Stimulated activated CD8-positive, alpha-beta memory T cell treated with anti-CD3 and anti-CD28 coated beads, Interleukin-4, amount 100 ng/mL, for 24 hours (primary cell): ENCODE measurements at places on chromosomes 16 and 17.
A peak's percentile ranks its signal among the peaks of the same experiment; 100 is the strongest.

GRCh38 chr16:24069036-24069590 lies 187.0 kb upstream of the CACNG3 start:
- DNase-seq = no peak

GRCh38 chr16:50967827-50968612 lies 183.1 kb downstream of the SALL1 start:
- DNase-seq = no peak

GRCh38 chr16:85453194-85453678 lies 159.9 kb upstream of the GSE1 start:
- DNase-seq = no peak

DNA sequence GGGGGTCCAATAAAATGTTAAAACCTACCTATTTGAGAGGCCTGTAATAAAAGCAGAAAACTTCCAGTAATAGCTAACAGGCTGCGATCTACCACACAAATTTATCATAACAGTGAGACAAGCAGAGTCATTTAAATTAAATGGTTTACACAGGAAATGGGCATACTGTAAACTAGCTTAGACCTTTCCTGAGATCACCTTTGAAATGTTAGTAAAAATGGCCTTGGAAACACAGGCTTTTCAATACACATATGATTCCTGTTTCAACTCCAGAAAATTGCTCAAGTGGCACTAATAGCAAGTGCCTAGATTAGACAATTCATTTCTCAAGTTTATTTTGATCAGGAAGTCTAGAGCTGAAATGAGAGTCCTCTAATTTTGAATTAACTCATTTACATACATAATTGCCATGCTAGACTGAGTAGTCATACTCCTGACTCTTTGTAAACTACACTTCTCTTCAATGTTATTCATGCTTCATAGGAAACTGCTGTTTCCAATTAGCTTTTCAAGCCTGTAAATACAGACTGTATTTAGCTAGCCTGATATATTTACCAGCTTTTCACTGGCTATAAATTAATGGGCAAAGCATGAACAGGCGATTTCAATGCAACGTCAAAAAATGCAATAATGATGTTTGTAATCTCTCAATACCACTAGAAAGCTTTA lies 43.3 kb downstream of the PARN start:
- no peak for DNase-seq

GRCh38 chr17:75487351-75488070 lies 27.8 kb downstream of the CASKIN2 start:
- DNase-seq = peak; percentile 28

- no peak for DNase-seq
These were observed 90.5 kb upstream of the HSBP1 start for GRCh38 chr16:83717308-83717707.

DNA sequence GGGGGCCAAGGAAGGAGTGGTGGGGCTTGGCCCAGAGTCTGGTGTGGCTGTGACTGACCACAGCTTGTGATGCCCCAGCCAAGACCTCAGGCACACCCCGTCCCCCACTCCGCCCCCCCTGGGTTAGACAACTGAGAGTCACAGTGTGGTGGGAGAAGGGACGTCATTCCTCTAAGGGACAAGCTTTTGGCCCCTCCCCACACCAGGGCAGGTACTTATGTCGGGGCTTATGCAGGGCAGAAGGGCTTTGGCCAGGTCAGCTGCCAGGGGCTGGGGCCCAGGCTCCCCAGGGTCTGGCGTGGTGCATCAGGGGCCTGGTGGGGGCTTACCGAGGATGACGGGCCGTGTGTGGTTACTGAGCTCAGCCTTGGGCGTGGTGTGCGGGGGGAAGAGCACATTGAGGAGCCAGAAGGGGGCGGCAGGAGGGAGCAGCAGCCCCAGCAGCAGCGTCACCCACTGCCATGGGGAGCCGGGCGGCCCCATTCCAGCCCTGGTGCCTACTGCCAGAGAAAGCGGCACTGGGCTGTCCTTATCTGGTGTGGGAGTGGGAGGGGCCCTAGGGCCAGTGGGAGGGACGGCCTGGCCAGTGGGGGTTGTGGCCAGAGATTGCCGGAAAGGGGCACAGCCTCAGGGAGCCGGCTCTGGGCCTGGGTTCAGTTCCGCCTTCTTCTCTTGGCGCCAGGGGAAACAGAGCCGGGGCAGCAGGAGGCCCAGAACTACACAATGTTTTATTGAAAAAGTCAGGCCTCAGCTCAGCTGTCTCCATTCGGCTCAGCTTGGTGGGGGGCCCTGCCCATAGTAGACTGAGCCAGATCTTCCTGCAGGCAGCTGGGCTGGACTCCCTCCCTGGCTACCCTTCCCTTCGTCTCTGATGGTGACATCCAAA lies at the start of gene LCAT:
Gene LCAT, minus strand, starts transcription at position 502 of the 886 bp plus-strand sequence. Its CDS starts 19 bp downstream, at position 483.
- no peak for DNase-seq

- no peak for DNase-seq
These were observed 115.2 kb upstream of the NETO2 start for GRCh38 chr16:47258874-47259461.

DNA sequence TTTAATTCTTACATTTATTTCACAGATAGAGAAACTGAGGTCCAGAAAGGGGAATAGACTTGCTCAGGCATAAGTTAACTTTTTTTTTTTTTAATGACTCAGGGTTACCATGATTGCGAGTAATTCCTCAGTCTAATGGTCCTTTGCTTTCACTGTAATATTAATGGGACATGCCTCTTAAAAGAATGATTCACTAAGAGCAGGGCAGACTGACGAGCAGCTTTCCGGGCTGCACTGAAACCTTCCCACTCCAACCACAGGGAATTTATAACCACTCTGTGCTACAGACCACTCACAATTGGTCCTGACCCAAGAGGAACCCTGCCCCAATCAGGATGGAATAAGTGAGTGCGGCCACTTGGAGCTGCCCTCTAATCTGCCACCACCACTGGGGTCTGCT lies 5.7 kb downstream of the HOXB2 start:
- no peak for DNase-seq

GRCh38 chr17:69669441-69670178 lies 255.1 kb downstream of the MAP2K6 start:
- DNase-seq = no peak

GRCh38 chr17:80585890-80586845 lies 41.5 kb downstream of the RPTOR start:
- no peak for DNase-seq

- DNase-seq = no peak
These were observed 108.1 kb downstream of the ADCY9 start for GRCh38 chr16:4008116-4008515.

DNA sequence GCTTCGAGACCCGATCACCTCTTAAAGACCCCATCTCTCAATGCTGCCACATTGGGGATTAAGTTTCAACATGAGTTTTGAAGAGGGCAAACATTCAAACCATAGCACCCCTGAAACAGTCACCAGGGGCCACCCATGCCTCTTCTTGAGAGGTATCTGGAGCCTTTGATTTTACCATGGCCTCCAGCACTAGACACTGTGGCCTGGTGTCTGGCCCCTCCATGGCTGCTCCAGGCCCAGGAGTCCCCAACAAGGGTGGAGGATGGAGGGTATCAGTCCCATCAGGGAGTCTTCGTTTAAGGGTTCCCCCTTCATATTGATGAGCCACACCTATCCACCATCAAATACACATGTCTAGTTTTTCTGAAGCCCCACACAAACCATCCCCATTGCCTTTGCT lies 66.5 kb upstream of the CDH5 start:
- no peak for DNase-seq

DNA sequence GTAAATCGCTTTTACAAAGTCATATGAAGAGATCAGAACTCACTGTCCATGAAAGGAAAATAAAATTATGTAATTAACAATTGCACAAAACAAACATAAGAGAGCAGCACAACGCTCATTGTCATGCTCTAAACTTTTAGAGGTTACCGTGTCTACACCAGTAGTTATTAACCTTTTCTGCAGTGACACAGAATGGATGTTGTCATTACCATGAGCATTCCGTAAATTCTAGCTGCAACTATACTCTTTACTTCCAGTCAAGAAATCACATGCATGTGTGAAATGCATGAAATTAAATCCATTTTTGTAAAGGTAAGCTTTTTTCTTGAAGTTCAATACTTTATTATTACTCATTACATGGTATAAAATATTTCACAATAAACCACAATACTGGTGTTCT lies 38.2 kb downstream of the USP32 start:
- no peak for DNase-seq

GRCh38 chr17:34481779-34482178 lies 97.6 kb upstream of the TMEM132E start:
- DNase-seq = no peak

DNA sequence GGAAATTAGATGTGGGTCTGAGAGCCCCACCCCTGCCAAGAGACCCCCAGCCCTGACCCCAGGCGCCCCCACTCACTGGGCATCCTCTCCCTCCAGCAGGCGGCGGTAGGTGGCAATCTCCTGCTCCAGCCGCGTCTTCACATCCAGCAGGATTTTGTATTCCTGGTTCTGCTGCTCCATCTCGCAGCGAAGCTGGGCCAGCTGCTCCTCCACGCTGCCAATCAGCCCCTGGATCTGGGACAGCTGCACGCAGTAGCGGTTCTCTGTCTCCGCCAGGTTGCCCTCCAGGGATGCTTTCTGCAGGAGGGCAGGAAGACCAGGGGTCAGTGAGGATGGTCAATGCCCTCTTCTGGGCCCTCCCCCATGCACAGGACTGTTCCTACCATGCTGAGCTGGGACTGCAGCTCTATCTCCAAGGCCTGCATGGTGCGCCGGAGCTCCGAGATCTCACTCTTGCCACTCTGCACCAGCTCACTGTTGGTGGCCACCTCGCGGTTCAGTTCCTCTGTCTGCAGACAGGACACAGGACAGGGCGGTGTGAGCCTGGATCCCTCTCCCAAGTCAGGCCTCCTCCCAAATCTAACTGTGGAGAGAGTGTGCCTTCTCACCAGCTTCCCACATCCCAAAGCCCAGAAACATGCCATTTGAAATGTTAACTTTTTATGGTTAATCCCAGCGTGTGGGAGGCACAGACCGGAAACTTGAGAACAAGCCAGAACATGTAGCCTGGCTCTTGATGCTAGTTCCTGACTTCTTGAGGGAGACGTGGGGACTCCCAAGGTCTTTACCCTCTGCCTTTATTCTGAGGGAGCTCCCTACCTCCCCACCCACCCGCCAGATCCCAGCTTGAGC lies 3.6 kb downstream of the KRT17 start:
- DNase-seq = no peak

GRCh38 chr17:21286066-21286770 lies 1.7 kb downstream of the MAP2K3 start:
- DNase-seq = no peak

DNA sequence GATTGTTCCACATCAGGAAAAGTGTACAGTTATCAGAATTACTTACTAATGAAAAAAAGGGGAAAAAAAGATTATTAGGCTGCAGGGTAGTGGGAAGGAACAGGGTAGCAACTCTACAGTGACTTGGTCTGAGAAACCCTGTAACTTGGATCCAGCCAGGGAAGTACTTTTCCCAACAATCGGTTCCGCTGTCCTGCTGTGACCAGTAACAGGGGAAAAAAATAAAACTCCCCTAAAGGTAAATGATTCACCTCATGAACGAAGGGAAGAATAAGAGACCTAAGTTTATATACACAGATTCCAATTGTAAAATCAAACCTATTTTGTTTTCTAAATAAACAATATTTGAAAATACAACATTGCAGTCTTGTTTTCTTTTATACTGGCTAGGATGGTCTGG lies 189.9 kb downstream of the WWOX start:
- DNase-seq = no peak

DNA sequence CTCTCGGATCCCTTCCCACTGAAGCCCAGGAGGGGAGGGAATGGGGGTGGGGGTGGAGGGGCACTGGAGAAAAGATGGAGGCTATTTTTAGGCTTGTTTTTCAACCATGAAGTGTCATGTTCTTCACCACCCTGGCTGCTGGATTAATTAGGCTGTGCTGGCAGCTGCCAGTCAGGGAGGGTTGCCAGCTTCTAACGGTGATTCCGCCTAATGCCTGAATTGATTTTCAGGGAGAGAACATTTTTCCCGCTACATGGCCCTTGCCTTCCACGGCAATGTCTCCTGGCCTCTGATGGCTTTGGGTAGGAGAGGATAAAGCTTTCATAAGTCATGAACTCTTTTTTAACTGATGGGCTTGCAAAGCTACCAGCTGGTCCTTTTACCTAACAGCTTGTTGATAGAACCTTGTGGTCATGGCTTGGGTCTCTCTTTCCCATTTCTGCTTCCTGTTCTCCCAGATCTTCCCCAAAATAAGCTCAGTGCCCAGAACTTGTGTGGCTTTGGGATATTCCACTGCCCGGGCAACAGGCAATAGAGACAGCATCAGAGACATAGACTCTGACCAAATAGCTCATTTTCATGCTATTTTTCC lies 167.4 kb downstream of the PITPNC1 start:
- no peak for DNase-seq

DNA sequence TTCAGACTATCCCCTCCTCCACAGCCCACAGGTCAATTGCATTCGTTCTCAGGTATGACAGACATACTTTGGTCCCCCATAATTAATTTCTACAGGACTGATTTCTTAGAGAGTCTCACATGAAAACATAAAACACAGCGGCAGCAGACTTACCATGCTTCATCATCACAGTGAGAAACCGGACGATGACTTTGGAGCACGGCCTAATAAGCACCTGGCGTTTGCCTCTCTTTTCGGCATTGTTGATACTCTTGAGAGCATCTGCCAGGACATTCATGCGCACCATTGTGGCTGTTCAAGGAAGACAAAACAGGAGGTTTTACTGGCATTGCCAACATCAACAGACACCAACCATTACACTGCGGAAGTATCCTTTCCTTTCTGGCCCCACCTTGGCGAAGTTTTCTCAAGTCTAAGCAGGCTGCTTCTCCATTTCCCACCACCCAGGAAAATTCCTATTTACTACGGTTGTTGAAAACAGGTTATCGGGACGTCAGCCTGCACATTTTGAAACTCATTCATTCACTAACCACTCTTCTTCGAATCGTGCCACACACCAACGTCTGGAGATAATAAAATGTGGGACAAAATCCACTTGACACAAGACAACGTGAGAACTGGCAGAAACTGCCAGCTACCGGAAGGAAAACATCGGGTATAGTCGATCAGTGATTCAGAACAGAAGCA lies 1.2 kb downstream of the RPS15A start:
- DNase-seq = no peak

DNA sequence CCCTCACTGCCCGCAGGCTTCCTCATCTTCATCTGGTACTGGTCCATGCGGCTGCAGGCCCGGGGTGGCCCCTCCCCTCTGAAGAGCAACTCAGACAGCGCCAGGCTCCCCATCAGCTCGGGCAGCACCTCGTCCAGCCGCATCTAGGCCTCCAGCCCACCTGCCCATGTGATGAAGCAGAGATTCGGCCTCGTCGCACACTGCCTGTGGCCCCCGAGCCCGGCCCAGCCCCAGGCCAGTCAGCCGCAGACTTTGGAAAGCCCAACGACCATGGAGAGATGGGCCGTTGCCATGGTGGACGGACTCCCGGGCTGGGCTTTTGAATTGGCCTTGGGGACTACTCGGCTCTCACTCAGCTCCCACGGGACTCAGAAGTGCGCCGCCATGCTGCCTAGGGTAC lies 4.7 kb upstream of the ADGRG3 start:
- no peak for DNase-seq

GRCh38 chr17:37247825-37248224 lies 128.0 kb upstream of the C17orf78 start:
- no peak for DNase-seq
